ENCODE measurements at places on chromosomes 1 and 21.

DNA sequence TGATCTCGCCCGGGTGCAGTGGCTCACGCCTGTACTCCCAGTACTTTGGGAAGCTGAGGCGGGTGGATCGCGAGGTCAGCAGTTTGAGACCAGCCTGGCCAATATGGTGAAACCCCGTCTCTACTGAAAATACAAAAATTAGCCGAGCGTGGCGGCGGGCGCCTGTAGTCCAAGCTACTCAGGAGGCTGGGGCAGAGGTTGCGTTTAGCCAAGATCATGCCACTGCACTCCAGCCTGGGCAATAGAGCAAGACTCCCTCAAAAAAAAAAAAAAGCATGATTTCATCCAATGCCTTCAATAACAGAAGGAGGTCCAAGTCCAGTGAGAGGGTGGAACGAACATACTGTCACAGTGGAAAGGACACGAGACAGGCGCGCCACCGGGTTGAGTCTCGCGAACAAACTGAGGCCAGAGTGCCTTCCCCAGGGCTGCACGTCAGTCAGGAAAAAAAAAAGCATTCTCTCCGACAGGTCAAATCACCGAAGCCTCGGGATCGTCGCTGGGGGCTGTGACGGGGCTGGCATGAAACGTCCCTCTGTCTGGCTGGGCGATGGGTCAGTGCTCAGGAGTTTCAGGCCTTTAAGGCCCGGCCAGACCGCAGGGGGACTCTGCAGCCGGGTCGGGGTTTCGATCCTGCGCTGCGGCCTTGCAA lies 8.4 kb upstream of the CROCC start:
- DNase-seq: no peak

GRCh38 chr1:166953491-166953890 lies 21.8 kb downstream of the ILDR2 start:
- no peak for DNase-seq

GRCh38 chr1:25913206-25913605 lies 7.0 kb upstream of the STMN1 start:
- no peak for DNase-seq

GRCh38 chr1:205183676-205184335 lies 27.7 kb downstream of the DSTYK start:
- no peak for DNase-seq

GRCh38 chr1:183881387-183882131 lies 76.6 kb downstream of the RGL1 start:
- peak; percentile 56 for DNase-seq

GRCh38 chr1:162502928-162503327 lies 5.3 kb downstream of the UHMK1 start:
- DNase-seq: no peak

DNA sequence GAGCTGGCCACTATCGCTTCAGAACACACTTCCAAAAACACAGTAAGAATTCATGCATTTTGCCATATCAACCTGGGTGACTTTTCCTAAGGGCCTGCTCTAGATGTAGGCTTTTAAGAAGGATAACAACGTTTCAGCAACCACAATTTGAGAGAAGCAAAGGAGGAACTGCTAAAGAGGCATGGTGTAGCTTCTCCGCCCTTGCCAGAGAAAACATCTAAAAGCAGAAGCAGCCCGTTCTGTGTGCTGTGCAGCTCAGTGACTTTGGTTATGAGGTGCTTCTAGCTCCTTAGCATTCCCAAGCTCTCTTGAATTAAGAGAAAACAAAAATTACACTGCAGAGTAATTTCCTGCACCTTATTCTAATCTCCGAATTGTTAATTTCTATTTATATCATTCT lies 2.7 kb downstream of the PER3 start:
- no peak for DNase-seq

DNA sequence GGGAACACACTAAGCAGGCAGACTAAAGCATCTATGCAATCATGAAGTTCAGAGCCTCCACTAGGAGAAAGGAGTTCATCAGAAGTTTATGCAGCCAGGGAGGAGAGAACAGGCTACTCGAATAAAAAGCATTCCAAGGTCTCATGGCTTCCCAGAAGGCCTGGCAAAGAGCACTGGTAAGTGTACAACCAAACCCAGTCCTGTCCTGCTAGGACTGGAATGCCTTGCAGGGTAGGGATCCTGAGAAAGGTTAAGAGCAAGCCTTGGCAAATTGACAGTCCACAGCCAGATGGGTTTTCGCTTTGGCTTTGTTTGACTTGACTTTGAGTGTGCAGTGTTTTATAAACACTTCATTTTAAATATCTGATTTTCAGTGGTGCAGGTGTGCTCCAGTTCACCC lies 133.6 kb upstream of the ATP1B1 start:
- no peak for DNase-seq

DNA sequence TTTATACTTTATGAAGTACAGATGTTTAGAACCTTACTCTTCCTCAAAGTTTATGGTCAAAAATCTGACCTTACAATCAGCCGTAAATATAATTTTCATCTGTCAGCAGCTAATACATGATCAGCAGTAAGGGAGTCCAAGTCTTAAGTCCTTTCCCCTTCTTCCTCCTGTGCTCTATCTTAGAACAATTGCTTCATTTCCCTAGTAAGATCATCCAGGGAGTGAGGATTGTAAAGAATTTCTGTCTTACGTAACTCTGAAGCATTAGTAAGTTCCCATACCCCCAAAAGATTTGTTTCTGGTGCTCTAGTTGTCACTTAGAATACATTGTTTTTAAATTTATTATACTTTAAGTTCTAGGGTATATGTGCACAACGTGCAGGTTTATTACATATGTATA lies 2.1 kb downstream of the SETDB1 start:
- DNase-seq: no peak

All from foreskin keratinocyte (primary cell).